Heart right ventricle (tissue), 16 donors: ENCODE measurements at places on chromosomes 1 and 21.

DNA sequence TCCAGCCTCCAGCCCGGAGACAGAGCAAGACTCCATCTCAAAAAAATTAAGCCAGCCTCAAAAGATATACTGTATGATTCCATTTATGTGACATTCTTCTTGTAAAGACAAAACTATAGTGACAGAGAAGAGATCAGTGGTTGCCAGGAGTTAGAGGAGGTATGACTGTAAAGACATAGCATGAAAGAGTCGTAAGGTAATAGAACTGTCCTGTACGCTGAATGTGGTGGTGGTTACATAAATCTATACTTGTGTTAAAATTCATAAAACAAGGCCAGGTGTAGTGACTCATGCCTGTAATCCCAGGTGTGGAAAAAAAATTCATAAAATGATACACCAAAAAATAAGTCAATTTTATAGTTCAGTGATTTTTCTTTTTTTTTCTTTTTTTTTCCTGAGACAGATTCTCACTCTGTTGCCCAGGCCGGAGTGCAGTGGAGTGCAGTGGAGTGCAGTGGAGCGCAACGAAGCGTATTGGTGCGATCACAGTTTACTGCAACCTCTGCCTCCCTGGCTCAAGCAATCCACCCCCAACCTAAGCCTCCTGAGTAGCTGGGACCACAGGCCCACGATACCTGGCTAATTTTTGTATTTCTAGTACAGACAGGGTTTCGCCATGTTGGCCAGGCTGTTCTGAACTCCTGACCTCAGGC lies 84.9 kb upstream of the CXADR start:
- DNase-seq = no peak

GRCh38 chr1:40690771-40691537 lies 550 bp upstream of the NFYC start:
- no peak for DNase-seq

DNA sequence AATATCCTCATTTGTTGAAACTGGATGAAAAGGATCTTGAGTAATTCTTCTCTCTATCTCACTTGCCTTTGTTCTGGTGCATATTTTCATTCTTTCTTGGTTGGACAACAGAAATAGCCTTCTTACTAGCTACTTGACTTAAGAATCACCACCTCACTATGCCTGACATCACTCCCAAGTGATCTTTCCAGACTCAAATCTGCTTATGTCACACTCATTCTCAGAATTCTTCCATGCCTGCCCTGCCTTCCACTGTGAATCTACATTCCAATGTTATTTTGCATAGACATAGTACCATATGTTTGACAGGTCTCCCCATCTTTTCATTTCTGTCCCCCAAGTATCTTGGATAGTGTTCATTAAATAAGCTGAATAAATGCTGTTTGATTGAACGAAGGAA lies 78.5 kb upstream of the DPYD start:
- no peak for DNase-seq

DNA sequence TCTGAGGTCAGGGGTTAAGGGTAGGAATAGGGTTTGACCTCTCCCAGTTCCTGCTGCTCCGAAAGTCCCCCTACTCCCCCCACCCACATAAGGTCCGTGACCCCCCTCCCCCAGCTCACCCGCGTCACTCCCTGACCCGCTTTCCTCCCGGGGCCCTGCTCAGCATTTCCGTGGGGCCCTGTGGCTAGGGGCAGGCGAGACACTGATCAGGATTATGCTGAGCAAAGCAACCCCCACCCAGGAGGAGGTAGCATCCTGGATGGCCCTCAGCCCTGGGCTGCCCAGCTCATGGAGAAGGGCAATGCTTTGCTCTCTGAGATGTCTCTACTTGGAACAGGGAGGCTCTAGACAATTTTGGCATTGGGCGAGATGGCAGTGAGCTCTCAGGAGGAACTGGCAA lies 3.7 kb downstream of the RORC start:
- DNase-seq = no peak
